ENCODE measurements at places on chromosomes 4 and X.

GRCh38 chrX:49164589-49165360 is 2.2 kb downstream of the MAGIX start:
- ATAC-seq, result no peak

- ATAC-seq, result no peak
Measured at GRCh38 chrX:39851745-39852455, 245.9 kb downstream of the BCOR start.

- no peak for ATAC-seq
Measured at GRCh38 chr4:85548841-85549240, 73.9 kb downstream of the ARHGAP24 start.

DNA sequence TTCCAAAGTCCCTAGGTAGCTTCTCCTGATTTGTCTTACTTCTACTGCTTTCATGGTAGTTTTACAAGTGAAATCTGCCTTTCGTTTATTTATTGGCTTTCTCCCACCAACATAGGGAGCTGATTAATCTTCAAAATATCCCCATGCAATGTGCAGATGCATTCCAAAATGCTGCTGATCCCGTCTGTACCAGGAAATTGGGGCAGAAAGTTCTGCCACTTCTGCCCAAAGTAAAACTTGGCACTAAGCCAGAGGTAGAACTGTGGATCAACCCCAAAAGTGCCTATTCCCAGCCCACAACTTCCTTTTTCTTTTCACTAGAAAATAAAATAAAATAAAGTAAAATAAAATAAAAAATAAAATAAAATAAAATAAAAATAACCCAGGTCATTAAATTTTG is 47.3 kb upstream of the PPARGC1A start:
- ATAC-seq, result no peak

- ATAC-seq, result no peak
Measured at GRCh38 chr4:150714462-150715438, 132.8 kb downstream of the MAB21L2 start.
